AG09309 (cell line): ENCODE measurements at places on chromosomes 11 and 22.

DNA sequence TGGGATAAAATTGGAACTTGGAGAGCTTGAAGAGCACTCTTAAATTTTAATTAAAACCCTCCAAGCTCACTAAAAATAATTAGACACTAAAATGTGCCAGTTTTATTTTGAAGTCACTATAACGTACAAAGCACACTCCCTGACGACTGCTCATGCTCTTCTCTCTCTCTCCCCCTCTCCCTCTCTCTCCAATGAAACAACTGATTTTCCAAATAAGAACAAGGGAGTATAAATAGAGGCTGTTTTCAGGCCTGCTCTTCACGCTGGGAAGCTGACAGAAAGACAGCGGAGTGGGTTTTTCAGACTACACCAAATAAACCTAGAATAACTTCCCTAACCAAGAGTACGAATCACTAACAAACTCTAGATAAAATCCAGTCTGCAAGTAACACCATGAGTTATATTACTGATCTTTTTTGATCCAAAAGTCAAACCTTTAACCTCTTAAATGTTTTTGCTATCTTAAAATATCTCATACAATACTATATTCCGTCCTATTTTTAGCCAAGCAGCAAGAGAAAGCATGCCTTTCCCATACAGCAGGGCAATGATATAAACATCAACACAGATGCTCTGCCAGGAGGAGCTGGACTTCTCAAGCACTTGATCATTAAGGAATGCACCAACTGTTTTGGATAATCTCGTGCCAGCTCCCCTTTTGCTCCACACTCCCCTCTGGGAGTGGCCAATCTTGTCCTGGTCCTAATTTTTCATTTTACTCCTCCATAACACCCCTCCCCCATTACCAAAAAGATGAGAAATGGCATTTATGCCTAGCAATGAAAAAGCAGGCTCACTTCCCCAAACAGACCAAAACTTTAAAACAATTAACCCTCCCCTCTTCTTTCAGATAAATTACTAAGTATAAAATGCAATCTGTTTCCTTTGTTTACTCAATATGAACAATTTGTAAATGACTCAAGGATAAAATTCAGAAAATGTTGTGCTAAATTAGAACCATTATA, 116.9 kb downstream of the SOX6 start:
- DNase-seq: no peak

DNA sequence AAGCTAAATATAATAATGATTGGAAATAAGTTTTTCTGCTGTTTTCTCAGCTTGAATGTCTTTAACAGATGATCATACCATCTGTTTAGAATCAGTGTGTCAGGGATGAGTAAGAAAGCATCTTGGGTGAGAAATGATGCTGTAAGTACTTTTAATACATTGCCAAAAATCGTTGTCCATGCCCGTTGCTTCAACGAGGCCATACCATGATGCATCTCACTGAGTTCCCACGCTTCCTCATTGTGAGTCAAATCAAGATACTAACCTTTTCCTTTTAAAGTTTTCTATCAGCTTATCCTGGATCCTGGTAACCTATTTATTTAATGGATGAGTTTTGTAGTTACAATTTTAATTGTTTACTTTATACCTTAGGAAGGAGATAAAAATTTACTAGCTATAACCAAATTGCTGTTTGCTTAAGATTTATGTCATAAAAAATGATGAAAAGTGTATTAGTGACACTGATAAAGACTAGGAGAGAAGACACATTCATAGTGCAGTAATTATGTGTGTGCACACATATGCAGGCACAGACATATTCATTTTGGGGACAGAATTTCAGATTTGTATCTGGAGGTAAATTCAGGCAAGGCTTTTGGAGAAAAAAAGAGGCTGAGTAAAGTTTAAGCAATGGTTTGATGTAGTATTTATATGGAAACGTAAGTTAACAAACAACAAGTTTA, 154.8 kb downstream of the UVRAG start:
- peak; percentile 71 for DNase-seq

DNA sequence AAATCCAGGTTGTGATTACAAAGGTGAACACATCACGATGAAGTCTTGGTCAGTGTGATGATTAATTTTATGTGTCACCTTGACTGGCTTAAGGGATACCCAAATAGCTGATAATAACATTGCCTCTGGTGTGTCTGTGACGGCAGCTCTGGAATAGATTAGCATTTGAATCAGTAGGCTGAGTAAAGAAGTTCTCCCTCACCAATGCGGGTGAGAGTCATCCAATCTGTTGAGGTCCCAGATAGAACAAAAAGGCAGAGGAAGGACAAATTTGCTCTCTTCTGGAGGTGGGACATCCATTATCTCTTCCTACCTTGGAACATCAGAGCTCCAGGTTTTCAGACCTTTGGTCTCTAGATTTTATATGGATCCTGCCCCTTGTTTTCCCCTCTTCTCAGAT, 856.2 kb upstream of the CCDC90B start:
- DNase-seq: no peak

- DNase-seq: no peak
These were observed 41.9 kb downstream of the MYEOV start for GRCh38 chr11:69335781-69336405.

- no peak for DNase-seq
These were observed 294.6 kb upstream of the NARS2 start for GRCh38 chr11:78869293-78869692.

GRCh38 chr11:84747871-84748270, 879.3 kb downstream of the DLG2 start:
- DNase-seq: no peak

GRCh38 chr11:121419836-121420235, 32.3 kb upstream of the SORL1 start:
- DNase-seq: no peak

- no peak for DNase-seq
These were observed 35.7 kb downstream of the EIF3F start for GRCh38 chr11:8022876-8023275.

DNA sequence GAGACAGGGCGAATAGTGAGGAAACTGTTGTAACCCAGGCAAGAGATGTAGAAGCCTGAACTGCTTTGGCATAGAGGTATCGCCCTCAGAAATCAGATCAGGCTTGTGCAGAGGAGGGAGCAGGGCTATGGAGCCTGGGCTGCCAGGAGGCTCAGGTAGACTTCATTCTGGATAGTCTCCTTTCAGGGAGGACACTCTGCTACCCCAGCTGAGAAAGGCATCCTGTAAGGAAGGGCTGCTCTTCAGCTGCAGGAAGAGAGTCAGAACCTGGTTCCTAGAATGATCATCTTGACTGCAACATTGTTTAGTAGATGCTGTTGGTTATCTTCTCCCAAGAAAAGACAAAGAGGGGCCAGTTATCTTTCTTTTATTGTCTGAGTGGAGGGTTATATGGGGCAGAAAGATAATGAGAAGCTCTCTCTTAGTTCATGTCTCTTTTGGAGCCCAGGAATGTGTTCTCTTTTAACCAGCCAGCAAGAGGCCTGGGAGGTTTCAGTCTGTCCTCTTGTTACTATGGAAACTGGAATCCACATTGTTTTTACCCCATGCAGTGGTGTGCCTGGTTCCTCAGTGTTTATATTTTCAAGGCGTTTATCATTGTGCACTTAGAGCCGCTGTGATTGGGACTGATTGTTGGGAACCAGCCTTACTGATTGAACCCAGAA, 95.7 kb downstream of the STIM1 start:
- DNase-seq: no peak

DNA sequence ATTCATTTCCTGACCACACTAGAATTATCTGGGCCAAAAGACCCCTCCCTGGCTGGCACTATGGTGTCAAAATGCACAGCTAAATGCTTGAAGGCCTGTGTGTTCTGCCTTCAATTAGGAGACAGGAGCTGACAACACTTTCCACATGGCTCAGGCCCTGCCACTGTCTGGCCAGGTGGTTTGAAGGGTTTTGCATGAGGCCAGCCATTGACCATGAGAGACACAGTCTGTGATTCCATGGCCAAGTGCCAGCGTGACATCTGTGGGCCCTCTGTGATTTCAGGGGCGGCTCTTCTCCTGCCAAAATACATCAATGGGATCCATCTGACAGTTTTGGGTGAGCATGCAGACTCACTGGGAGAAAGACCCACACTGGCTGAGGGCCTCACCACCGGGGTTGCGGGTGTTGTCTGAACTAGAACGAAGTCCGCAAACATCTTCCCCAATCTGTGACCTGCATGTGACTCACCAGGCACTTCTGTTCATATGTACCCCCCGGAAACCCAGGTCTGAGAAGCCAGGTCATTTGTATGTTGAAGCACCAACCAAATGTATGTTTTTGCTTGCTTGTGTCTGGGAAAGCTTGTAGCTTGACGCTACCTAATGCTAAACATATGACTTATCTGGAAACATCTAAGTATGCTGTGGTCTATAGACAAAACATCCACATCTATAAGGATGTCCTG, 20.7 kb upstream of the NAV2 start:
- DNase-seq: no peak

GRCh38 chr22:20940904-20941385, 23.7 kb downstream of the CRKL start:
- no peak for DNase-seq
